GM12891 (cell line): ENCODE measurements at places on chromosomes 7 and 10.

- no peak for DNase-seq
These were observed 1.8 kb downstream of the HOXA10 start for GRCh38 chr7:27172315-27172774.

GRCh38 chr10:3236644-3237404, 64.2 kb upstream of the PITRM1 start:
- no peak for DNase-seq

DNA sequence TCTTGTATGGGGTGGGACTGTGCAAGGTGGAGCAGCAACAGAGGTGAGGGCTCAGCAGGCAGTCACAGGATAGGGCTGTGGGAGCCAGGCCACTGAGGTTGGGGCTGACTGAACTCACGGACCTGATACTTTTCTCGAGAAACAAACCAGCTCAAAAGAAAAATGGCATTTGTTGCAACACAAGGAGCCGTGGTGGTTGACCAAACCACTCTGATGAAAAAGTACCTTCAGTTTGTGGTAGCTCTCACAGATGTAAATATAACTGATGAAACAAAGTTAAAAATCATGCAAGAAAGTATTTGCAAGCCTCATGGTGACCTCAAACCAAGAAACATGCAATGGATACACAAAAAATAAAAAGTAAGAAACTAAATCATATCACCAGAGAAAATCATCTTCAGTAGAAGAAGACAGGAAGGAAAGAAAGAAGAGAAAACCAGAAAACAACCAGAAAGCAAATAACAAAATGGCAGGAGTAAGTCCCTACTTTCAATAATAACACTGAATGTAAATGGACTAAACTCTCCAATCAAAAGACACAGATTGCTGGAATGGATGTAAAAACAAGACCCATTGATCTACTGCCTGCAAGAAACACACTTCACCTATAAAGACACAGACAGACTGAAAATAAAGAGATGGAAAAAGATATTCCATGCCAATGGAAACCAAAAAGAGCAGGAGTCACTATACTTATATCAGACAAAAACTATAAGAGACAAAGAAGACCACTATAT, 48.9 kb upstream of the DUSP5 start:
- DNase-seq, result no peak

- DNase-seq, result no peak
These were observed 349.6 kb upstream of the MKI67 start for GRCh38 chr10:128475686-128476367.

- no peak for DNase-seq
These were observed 730 bp downstream of the LARP4B start for GRCh38 chr10:930625-931325.
